ENCODE measurements at places on chromosomes 7 and 10.

- no peak for DNase-seq
Measured at GRCh38 chr7:2688409-2689342, 674 bp downstream of the AMZ1 start.

GRCh38 chr7:44145479-44145968, 4.4 kb upstream of the MYL7 start:
- no peak for DNase-seq

DNA sequence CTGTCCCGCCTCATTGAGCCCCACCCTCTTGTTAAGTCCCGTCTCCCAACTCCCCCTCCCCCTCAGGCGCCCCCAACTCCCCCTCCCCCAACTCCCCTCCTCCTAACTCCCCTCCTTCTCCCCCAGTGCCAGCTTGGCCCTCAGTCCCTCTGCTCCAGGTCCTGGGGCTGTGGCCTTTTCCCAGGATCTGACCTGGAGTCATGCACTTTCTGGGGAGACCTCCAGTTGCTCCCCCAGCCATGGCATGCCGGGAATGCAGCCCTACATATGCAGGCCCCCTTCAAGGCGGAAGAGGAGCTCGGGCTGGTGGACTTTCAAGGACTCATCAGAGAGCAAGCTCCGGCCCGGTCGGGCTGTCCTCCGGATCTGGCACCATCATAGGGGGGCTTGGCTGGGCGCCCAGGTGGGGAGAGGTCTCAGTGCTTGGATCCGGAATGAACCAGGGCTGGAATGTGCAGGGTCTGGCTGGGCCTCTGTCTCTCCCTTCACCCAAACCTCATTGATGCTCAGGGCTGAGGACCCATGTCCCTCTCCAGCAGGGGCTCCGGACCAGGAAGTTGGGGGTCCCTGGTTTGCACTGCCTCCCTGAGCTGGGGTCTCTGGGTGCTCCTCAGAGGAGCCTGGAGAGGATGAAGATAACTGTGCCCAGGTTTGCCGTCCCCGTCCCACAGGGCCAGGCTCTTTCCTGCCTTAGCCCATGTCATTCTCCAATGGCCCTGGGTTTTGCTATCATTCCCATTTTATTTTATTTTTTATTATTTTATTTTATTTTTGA, 41.1 kb downstream of the TMEM270 start:
- DNase-seq: no peak

- DNase-seq: no peak
Measured at GRCh38 chr10:123154711-123155505, 706 bp downstream of the BUB3 start.

- DNase-seq: no peak
Measured at GRCh38 chr10:51773681-51774080, 74.3 kb upstream of the CSTF2T start.

DNA sequence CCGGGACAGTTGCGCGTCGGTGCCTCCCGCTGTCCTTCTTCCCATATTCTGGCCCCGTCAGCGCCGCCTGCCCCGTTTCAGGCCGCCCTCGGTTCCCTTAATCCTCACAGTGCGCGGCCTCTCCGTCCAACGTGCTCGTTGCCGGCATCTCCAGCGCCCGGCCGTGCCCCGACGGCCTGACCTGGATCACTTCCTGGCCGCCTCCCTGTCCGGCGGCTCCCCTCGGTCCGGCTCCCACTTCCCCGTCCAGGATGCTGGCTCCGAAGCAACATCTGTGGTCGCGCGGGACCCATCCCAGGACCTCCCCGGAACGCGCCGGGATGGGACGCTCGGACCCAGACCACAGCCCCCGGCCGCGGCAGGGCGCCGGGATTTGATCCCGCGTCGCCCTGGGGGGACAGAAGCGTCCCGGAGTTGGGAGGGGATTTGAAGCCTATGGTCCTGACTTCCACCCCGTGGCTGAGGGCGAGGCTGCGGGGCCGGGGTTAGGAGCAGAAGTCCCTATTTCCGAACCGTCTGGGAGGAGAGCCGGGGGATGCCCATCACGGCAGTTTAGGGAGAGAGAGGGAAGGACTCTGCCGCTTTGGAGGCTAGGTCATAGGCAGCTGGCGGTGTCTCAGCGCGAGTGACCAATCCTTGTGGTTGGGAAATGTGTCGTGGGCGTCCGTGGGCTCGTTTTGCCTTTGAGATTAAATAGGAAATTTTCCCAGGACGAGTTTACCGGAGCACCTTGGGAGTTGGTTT, 53.8 kb downstream of the KCTD7 start:
- no peak for DNase-seq

DNA sequence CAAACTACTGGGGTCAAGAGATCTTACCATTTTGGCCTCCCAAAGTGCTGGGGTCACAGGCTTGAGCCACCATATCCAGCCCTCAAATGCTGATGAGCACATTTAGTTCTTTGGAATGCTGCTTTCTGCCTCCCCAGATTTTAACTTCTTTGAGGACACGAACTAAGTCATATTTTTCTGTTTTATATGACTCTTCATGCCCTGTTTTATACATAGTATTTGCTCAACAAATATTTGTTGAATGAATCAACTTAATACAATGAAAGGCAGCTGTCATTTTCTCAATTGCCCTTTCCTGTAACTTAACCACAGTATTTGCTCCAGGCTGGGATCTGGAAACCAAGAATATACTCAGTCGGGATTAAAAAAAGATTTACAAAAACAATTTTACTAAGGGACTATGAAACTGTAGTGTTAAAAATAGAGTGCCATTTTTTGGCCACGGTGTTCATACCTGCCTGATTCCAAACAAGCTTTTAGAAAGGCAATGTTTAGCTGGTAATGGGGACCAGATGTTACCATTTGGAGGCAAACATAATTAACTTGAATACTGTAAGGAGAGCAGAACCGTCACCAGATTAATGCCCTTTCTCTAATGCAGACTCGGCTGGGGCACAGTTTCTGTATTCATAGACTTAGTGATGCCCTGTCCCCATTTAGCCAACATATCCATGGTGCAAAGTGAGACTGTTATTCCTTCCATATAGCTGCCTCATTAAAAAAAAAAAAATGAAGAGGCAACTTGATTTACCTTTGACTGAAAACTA, 117.6 kb downstream of the NRP1 start:
- DNase-seq: no peak

DNA sequence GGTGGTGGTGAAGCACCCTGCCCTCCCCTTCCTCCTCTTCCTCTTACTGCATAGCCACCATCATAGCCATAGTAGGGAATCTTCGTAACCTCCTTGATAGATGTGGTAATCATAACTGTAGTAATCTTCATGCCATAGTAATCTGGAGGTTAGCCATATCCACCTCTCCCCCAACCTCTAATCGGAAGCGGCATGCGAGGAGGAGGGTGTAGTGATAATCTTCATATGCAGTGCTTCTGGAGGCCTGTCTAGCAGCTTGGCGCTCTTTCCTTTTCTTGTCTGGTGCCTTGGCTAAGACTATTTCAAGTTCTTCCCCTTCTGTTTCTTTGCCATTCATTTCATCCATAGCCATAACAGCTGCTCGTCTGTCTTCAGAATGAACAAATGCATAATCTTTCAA, 90.9 kb downstream of the MLLT10 start:
- DNase-seq: no peak

DNA sequence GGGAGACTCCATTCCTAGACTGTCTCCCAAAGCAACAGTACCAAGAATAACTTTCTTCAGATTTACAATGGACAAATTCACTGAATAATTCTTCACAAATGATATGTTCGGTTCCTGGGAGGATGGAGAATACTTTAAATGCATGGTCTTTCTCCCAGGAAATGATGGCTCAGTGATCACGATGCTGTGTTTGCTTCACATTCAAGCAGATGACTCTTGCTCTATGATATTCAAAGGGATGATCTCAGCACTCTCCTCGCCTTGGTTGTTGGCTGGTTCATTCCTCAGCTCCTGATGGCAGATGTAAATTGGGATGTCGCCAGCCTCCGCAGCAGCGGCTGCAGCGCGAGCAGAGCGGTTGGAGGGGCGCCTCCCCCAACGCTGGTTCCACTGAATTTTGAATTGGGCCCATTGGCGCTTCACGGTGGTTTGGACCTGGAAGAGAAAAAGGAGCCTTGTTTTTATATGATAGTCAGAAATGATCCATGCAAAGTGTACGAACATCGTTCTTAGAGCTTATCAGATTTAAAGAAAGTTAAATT, 148.3 kb downstream of the CALCR start:
- DNase-seq: no peak

- no peak for DNase-seq
Measured at GRCh38 chr7:70923181-70923845, 208.6 kb upstream of the GALNT17 start.

DNA sequence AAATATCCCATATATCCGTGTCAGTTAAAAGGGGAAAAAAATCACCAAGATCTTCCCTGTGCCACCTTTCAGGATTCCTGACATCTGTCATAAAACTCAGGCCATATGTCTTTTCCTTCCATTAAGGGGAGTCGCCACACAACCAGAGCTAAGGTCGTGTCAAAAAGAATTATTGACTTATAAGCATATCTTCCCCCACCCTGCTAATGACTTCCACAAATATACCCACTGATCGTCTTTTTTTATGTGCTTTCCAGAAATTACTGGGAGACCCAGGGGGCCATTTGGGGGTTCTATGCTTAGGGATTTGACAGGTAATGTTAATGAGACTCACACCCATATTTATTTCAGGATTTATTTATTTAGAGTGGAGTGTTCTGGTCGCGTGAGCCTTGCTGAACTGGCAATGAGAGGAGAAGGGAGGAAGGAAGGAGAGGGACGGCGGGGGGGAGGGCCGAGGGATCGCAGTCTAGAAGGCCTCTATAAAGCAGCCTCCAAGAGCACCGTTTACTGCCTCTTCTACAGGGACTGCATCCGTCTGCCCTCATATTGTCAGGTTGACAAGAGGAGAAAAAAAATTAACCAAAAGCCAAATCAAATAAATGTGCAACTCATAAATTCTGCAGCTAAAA, 135.7 kb upstream of the MGMT start:
- DNase-seq: no peak

- no peak for DNase-seq
Measured at GRCh38 chr7:115634633-115635032, 395.9 kb downstream of the TFEC start.

DNA sequence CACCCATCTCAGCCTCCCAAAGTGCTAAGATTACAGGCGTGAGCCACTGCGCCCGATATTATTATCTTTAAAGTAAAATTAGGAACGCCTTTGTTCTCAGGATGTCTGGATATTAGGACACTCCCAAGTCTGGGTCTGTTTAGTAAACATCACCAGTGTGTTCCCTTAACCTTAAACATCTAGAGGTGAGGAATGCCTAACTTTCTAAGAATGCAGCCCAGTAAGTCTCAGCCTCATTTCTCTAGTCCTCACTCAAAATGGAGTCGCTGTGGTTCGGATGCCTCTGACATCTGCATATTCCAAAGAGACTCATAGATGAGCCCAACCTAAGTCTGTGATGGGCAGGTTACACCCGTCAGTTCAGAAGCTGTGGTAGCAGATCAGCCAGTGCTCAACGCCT, 4.3 kb upstream of the INSYN2A start:
- no peak for DNase-seq

GRCh38 chr10:131230641-131231322, 80.7 kb downstream of the TCERG1L start:
- DNase-seq: no peak

DNA sequence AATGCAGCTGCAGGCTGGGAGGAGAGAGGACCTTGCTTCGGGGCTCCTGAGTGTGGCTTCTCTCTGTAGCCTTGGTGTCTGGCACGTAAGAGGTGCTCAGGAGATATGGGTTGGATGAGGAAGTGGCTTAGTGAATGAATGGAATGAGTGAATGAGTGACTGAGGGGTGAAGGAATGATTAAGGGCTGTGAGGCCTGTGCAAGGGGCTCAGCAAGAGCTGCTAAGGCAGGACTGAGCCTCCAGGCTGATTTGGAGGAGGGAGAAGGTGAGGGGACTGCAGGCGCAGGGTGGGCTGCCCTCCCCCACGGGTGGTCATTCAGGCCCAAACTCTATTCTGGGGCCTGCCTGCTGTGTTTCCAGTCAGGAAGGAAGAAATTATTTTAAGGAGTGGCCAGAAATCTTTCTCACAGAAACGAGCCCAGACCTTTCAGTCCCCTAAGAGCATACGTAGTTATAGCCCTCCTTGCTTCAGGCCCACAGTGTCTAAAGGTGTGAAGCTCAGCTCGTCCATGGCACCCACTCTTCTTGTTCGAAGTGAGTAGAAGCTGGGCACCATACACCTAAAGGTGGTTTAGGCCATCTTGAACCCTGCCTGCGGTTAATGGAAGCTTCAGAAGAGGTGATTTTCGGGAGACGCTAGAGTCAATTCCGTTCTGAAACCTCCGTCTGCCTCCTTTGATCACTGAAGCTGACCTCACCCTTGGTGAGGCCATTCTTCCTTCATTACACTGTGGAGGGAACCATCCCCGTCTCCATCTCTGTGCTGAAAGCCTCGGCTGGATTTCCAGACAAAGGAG, 49.5 kb upstream of the SAMD8 start:
- DNase-seq: no peak

GRCh38 chr7:46283852-46284251, 362.8 kb upstream of the IGFBP3 start:
- DNase-seq: no peak

DNA sequence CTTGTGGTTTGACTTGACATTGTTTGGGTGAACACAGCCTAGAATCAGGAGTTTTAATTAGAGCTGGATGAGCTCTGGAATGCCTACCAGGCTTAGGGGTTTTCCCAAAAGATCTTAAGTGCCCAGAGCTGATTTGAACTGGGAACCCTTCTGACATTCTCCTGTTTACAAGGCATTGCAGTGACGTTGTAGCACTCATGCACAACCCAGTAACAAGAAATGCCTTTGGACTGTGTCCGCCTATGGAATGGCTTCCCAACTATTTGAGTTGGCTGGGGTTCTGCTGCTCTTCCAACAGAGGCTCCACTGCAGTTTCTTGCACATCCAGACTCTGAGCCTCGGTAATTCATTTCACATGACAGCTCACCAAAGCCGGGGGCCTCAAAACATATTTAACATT, 76.7 kb upstream of the MKX start:
- DNase-seq: no peak

GRCh38 chr7:11415101-11415500, 416.9 kb downstream of the THSD7A start:
- DNase-seq: no peak
